Heart left ventricle (tissue), 16 donors: ENCODE measurements at places on chromosomes 6 and 20. TPM values are rescaled to one million over a fixed set of nuclear protein-coding genes. Genes with fewer than 3 reads are reported as not detected.

TNNC2 gene
- total RNA-seq: not detected

GRCh38 chr6:71933881-71934280 is 47.5 kb downstream of the RIMS1 start:
- no peak overlapping the region for H3K27ac ChIP-seq
- no peak overlapping the region for H3K4me3 ChIP-seq
- H3K27me3 ChIP-seq: no peaks in the 10 kb centered on the region

DNA sequence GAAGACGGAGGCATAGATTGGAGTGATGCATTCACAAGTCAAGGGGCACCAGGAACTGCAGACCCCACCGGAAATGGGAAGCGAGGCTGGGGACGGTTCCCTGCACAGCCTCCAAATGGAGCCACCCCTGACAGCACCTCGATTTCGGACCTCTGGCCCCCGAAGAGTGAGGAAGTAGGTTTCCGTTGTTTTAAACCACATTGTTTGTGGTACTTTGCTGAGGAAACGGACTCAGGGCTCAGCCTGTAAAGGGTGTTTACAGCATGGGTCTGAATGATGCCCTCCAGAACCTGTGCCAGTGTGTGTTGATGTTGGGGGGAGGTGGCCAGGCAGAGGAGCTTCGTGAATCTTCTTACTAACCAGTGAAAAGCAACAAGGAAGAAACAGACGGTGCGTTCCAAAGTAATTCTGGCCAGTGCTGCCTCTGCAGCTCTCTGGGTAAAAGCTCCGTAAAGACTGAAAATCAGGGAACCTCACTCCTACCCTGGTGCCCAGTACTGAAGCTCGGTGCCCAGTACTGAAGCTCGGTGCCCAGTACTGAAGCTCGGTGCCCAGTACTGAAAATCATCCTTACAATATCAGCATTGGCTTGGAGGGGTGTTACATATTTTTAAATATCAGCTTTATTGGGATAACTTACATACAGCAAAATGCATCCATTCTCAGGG is 30.1 kb upstream of the CCR6 start:
- no peaks in the 10 kb centered on the region for H3K27me3 ChIP-seq
- no peak overlapping the region for H3K4me3 ChIP-seq
- no peak overlapping the region for H3K27ac ChIP-seq
- H3K4me1 ChIP-seq: peaks cover 6% of the 10 kb centered on the region
- no peaks in the 10 kb centered on the region for H3K36me3 ChIP-seq

DNA sequence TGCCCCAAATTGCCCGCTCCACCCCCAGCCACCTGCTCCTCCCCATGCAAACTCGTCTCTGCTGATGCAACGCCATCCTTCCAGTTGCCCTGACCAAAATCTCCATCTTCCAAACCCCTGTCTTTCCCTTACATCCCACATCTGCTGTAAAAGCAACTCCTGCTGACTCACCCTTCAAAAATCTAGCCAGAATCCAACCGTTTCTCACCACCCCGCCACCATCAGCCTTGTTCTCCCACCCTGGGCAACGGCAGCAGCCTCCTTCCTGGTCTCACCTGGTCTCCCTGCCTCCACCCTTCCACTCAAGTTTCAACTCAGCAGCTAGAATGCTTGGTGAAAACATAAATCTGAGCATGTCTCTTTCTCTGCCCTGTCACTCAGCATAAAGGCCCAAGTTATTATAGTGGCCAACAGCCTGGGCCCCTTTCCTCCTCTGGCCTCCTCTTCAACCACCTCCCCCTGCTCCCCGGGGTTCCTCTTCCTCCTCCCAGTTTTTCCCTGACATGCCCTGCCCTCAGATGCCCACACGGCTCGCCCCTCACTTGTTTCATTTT is 7.2 kb upstream of the SYNJ2 start:
- no peaks in the 10 kb centered on the region for H3K4me1 ChIP-seq
- H3K27me3 ChIP-seq: no peaks in the 10 kb centered on the region
- no peaks in the 10 kb centered on the region for H3K36me3 ChIP-seq
- H3K27ac ChIP-seq: no peak overlapping the region

DNA sequence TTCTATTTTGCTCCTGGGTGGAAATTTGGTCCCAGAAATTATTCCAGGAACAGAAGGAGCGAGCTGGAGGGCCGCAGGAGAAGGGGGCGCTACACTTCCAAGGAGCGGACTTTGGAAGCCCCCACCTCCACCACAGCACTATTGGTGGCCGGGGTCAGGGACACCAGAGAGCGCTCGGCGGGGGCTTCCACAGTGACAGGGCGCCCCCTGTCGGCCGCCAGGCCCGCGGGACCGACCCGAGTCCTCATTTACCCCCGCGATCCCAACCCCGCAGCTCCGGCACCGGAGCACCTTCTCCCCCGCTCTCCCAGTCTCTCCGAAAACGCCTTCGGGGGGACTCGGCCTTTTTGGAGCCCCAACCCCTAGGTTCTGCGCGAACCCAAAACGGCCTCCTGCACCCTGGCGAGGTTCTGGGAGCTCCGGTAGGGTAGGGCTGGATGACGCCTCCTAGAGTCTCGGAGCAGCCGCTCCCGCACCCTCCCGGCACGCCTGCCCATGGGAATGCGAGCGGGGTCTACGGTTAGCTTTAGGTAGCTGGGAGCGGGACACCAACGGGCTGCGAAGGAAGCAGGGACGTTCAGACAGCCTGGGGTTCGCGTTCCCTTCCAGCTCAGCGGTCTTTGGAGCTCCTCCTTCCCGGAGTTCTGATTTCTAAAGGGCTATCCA is 2.4 kb upstream of the FOXA2 start:
- H3K4me3 ChIP-seq: no peak overlapping the region
- no peak overlapping the region for H3K27ac ChIP-seq
- no peaks in the 10 kb centered on the region for H3K4me1 ChIP-seq
- DNase-seq: no peak
- no peaks in the 10 kb centered on the region for H3K36me3 ChIP-seq
